ENCODE measurements at places on chromosomes 7 and 10. TPM values are rescaled to one million over a fixed set of nuclear protein-coding genes. Genes with fewer than 3 reads are reported as not detected.

ARL4A gene
- 21.0 TPM for total RNA-seq

RPEL1 gene
- not detected for total RNA-seq

SOSTDC1 gene
- total RNA-seq: not detected

NCAPG2 gene
- total RNA-seq: 4.1 TPM

KCNMA1 gene
- 168 TPM for total RNA-seq

CCL24 gene
- total RNA-seq: not detected

SPDYE2 gene
- not detected for total RNA-seq

FGFBP3 gene
- total RNA-seq: 2.0 TPM

THSD7A gene
- total RNA-seq: 1.6 TPM

GRCh38 chr7:105079348-105079747 lies 65.3 kb downstream of the KMT2E start:
- DNase-seq: no peak

DNA sequence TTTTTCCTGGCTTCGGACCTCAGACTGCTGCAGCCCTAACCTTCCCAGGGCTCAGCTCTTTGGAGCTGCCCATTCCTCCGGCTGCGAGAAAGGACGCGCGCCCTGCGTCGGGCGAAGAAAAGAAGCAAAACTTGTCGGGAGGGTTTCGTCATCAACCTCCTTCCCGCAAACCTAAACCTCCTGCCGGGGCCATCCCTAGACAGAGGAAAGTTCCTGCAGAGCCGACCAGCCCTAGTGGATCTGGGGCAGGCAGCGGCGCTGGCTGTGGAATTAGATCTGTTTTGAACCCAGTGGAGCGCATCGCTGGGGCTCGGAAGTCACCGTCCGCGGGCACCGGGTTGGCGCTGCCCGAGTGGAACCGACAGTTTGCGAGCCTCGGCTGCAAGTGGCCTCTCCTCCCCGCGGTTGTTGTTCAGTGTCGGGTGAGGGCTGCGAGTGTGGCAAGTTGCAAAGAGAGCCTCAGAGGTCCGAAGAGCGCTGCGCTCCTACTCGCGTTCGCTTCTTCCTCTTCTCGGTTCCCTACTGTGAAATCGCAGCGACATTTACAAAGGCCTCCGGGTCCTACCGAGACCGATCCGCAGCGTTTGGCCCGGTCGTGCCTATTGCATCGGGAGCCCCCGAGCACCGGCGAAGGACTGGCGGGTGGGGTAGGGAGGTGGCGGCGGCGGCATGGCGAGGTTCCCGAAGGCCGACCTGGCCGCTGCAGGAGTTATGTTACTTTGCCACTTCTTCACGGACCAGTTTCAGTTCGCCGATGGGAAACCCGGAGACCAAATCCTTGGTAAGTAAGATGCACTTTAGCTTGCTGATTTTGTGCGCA lies at the start of gene PLXDC2:
PLXDC2 (plus strand) TSS at position 22 of the 820 bp plus-strand sequence.
- DNase-seq: peak; percentile 17

DNA sequence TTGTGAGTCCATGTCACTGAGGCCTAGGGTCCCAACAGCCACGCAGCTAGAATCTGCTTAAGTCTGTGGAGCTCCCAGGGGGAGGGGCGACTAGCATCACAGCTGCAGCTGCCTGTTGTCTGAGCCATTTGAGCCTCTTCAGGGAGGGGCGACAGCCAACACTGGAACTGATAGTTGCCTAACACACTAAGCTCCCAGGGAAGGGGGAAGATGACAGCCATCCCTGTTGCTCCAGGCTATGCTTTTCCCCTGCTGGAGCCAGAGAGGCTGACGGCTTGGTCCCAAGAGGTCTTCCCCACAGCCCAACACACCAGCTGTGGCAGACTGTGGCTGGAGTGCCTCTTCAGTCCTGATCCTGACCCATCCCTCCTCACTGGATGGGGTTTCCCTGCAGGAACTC lies 817.5 kb downstream of the NXPH1 start:
- DNase-seq: no peak

GRCh38 chr7:98641646-98642500 lies 24.8 kb downstream of the NPTX2 start:
- no peak for DNase-seq

DNA sequence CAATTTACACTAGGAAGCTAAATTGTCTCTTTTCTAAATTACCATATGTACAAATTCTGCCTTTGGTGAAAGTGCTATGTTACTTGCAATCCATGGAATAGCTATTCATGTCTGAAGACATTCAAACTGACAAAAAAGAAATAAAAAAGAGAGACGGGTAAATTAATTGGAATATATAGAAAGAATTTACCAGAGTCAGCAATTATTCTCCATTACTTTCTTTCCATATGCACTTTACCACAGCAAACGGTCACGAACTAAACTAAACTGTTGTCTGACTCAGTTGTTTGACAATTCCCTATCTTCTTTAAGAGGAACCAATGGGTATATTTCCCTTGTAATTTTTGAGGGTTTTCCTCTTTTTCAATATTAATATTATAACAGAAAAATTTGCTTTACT lies 85.7 kb downstream of the HOXA1 start:
- no peak for DNase-seq

DNA sequence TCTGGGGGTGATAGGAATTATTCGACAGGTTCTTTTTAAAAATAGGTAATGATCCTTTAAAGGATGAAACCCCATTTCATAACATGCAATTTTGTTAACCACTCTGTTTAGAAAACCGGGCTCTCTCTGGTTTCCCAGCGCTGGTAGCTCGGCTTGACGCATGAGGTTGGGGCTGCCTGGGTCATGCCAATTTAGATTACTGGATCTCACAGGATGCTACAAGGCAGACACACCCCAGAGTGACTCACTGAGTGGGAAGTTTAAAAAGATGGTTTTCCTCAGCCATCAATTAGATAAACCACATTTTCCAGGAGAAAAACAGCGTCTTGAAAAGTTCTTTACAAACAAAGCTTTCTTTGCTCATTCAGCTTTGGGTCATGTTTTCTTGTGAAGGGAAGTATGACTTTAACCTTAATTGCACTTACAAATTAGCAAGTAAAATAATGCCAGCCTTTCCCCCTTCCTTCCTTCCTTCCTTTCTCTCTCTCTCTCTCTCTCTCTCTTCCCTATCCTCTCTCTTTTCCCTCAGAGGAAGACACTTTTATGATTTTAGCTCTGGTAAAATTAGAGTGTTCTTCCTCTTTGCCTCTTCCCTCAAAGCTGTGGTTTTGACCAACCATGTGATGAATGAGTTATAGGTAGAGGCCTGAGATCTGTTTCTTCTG lies 99.8 kb downstream of the EPDR1 start:
- DNase-seq: no peak

DNA sequence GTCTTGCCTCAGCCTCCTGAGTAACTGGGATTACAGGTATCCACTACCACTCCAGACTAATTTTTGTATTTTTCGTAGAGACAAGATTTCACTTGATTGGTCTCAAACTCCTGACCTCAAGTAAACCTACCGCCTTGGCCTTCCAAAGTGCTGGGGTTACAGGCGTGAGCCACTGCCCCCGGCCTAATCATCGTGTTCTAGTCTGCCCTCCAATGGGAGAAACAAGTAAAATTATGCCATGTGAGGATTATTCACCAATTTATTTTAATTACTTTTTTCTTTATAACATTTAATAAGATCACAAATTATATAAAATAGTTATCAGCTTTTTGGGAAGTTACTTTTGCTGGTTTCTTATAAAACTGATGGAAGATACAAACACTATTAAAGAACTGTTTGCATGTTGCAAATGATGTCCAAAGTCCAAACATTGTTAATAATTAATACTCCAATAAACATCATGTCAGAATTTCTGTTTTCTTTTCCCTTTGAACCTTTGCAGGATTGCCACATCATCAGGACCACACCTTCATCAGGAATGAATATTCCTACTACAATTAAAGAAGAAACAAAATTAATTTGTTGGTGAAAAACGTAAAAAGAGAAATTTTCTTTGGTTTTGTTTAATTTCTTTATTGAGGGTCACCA lies 786 bp upstream of the AKR1C4 start:
- no peak for DNase-seq

- DNase-seq: no peak
Measured at GRCh38 chr10:59830601-59831259, 75.6 kb downstream of the CCDC6 start.

- no peak for DNase-seq
Measured at GRCh38 chr7:44306606-44307005, 18.8 kb downstream of the CAMK2B start.

DNA sequence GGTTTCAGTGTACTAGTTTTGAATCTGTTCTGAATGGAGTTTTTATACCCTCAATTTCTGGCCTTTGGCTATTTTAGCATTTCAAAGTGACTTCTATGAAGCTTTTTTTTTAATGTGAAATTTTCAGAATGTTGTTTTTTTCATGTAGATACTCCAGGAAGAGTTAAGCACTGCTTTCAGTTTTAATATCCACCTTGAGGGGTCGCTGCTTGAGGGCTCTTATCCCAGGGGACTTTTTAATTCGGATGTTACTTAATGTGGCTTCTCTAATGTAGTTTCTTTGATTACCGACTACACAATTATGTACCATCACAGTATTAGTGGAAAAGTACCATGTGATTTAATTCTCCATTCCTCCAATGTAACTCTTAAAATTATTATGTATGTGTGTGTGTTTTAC lies 5.2 kb downstream of the IFIT5 start:
- no peak for DNase-seq

- DNase-seq: no peak
Measured at GRCh38 chr7:27359181-27360125, 116.9 kb downstream of the EVX1 start.

DNA sequence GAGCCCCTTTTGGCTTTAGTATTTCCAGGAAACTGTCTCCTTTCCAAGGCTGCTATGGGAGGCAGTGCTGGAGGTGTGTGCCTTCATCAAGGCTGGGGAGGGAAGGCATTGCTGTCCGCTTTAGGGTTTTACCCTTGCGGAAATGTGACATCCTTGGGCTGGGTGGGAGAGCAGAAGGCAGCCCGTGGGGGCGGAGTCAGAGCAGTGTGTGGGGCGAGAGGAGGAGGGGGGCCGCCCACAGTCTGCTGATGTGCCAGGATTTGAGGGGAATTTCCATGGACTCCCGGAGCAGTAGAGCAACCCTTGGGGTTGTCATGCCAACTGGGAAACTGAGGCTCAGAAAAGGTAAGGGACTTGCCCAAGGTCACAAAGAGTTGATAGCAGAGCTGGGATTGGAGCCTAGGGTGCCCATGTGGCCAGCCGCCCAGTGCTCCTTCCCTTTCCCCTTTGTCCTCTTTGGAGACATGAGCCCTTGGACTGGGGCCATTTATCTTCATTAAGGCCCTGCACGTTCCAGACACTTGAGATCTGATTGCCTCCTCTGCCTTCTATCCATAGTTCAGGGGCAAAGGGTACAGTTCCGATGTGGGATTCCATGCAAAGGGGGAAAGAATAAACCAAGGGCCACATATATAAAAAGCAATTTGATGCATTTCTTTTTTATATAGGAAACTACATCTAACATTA lies 22.2 kb downstream of the TSPAN15 start:
- DNase-seq: no peak

- peak; percentile 87 for DNase-seq
Measured at GRCh38 chr10:110918269-110918642, 724 bp downstream of the BBIP1 start.

DNA sequence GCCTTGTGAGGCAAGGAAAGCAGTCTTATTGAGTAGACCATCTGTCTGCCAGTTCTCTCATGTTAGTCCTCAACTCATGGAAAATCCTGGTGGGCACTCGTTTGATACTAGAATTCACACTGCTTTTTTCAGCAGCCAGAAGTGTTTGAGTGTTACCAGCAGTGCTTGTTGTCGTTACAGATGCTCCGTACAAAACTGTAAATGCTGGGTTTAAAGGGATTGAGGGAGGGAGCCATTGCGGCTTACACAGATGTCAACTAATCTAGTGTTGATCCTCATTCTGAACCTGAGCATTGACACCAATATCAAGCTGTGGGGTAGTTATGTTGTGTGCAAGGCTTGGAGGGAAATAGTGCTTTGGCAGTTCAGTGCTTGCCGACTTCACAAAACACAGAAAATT lies 348.6 kb downstream of the AUTS2 start:
- no peak for DNase-seq

DNA sequence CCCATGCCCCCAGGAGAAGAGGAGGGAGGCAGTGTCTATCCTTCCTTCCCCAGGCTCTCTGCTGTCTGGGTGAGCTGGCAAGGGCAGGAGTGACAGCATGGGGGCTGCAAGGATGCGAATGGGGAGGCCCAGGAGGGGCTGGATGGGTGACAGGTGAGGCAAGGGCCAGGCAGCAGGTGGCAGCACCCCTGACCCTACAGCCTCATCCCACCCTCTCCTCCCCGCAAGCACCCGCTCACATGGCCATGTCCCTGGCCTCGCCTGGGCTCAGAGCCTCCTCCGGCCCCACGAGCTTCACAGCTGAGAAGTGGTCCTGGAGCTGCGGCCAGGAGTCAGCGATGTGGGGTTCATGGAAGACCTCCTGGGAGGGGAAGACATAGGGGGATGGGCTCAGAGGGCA lies 5.4 kb downstream of the PLOD3 start:
- no peak for DNase-seq

All from thoracic aorta (tissue), 2 donors.